ENCODE measurements at places on chromosomes 6 and 20.

DNA sequence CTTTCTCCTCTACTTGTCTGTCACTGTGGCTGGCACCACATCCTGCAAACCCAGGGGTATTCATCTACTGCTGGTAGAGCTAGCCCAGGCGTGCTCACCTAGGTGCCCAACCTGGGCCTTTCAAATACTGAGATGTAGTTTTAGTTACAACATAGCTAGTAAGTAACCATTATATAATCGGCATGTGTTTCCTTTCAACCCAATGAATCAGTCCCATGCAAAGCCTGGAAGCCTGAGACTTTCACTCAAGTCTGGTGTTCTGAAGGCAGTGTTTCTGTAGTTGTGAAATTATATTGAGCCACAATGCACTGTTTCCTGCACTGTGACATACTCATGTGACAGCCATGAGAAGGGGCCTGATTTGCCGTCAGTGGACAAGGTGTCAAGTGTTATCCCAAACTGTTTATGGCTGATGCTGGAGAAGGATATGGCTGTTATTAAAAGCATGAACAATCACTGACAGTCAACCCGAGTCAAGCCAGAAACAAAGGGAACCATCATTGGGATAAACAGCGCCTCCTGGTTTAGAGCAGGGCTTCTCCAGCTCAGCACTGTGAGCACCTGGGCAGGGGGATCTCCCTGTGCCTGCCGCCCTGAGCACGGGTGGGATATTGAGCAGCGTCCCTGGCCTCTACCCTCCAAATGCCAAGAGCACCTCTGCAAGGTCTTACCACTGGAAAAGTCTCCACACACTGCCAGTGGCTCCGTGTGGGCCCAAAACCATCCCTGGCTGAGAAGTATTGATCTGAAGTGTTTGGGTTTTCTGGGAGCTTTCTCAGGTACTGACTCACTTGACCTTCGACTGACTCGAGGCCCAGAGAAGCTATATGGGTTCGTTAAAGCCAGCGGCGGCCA lies 1.6 kb downstream of the PSMA7 start:
- no peak for DNase-seq

DNA sequence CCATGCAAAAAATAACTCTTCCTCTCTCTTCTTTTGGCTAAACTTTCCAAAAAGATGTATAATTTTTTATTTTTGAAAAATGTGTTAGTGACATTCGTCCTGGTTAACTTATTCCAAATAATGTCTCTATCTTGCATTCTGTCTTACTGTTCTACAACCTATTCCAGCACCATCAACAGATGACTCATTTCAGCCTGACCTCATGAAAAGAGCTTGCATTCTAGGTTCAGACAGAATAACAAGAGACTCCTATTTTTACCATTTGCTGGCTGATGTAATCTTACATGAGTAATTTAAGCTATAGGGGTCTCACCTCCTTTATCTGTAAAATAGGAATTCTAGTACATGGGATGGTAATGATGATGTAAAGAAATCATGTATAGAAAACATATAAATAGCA lies 109.0 kb downstream of the FUT9 start:
- DNase-seq, result no peak

DNA sequence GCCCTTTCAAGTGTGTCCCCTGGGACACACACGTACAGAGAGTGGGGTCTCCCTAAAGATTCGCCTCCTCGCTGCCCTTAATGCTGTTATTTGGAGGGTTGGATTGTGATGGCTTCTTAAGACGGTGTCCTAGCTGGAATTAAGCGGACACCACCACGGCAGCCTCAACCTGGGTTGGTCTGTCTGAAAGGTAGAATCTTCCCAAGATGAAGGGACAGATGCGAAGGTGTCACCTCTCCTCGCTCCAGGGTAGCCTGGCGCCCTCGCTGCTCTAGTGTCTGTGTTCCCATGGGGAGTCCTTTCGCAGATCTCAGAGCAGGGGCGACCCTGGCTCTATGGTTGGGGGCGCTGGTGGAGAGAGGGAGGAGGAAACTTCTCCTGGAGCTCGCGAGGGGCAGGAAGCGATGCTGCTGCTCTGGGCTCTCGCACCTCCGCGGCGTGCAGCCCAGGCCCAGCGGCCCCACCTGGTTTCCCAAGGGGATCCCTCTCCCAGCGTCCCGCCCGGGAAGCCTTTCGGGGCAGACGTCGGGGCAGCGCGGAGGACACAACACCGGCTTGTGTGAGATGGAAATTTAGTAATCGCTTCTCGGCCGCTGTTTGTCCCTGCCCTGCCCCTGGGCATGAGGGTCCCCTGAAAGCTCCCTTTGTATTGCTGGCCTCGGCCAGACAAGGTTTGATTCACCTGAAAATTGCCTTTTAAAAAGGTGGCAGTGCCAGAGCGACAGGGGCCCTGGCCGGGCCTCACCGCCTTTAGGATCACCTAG lies 1.7 kb downstream of the RSPO3 start:
- DNase-seq, result peak; percentile 4

DNA sequence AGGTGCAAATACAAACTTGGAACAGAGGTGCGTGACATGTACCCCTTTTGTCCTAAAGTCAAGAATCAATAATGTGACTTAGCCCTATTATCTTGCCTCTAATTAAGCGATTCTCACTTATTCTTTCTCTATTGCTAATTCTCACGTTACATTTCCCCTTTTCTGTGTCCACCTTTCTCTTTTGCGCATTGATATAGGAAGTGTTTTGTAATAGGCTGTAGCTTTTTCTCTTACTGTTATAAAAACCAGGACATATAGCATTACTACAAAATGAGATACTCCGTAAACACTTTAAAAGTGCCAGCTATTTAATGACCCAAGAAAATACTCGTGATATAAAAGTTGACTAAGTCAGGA lies 669 bp upstream of the TMEM30A start:
- DNase-seq, result no peak

- no peak for DNase-seq
Observed at GRCh38 chr20:1955217-1955616, 38.6 kb downstream of the PDYN start.

GRCh38 chr6:107418118-107418517 lies 41.2 kb downstream of the PDSS2 start:
- DNase-seq, result no peak

DNA sequence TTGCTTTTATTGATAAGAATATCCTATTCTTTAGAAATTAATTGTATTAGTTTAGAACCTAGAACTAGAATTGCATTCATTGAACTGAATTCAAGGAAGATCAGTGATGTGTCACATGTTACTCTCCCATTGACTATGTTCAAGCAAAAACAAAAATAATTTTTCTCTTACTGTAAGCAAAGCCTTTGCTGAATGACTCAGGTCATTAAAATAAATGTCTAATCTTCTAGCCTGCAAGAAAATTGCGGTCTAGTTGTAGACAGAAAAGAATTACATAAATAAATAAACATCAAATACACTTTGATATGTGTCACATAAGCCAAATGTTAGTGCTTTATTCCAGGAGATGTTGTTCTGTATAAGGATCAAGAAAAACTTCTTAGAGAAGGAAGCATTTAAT lies 387.9 kb downstream of the ADGRB3 start:
- no peak for DNase-seq

- peak; percentile 94 for DNase-seq
Observed at GRCh38 chr6:52929321-52930164, 20.0 kb upstream of the GSTA3 start.

DNA sequence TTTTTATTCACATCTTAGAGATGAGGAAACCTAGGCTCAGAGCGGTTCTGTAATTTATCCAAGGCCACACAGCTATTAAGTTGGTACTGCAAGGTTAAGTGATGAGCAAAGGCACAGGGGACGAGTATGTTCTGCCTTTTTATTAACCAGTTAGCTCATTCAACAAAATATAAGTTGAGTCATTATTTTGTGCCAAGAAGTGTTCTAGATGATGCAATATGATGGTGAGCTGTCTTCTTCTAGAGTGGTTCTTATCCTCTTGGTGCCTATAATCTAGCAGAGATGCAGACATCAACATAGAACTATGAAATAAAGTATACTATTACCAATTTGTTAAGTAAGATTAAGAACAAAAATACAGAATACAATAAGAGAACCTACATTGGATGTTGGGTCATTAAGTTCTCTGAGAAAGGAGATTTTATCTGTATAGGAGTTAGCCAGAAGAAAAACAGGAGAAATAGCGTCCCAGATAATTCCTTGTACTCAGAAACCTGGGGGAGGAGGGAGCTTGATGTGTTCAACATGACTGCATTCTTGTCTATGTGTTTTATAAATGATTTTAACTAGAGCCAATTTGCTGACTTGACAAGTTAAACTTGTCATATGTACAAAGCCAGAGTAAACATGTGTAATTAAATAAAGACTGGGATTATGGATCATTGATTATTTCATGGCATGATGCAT lies 122.3 kb downstream of the TBXT start:
- no peak for DNase-seq

DNA sequence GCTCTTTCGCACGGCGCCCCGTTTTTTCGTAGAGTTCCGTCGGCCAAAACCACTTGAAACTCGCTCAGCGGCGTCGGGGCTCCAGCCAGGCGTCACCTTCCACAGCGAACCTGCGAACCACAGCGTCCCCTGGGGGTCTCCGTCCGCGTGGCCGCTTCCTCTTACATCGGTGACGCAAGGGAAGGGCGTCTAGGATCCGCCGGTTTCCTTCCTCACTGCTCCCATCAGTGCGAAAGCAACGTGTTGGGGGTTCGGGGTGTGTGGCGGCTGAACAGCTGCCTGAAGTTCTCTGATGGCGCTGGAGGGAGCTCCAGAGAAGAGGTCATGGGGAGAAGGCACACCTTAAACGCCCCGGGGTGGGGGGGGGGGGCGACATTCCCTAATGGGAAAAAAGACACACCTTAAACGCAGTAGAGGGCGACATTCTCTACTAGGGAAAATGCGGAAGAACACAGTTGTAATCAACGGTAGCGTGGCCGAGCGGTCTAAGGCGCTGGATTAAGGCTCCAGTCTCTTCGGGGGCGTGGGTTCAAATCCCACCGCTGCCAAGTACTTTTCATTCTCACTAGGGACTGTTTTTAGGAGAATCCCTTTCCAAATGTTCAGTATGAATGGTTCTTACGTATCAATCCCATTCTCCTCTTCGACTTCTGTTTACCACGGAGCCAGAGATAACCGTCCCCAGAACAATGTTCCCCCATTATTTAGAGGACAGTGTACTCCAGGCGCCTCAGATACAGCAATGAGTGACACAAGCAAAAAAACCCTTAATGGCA lies 16.4 kb downstream of the ZNF311 start:
- no peak for DNase-seq

GRCh38 chr6:33592595-33593413 lies 12.7 kb upstream of the BAK1 start:
- DNase-seq, result no peak

DNA sequence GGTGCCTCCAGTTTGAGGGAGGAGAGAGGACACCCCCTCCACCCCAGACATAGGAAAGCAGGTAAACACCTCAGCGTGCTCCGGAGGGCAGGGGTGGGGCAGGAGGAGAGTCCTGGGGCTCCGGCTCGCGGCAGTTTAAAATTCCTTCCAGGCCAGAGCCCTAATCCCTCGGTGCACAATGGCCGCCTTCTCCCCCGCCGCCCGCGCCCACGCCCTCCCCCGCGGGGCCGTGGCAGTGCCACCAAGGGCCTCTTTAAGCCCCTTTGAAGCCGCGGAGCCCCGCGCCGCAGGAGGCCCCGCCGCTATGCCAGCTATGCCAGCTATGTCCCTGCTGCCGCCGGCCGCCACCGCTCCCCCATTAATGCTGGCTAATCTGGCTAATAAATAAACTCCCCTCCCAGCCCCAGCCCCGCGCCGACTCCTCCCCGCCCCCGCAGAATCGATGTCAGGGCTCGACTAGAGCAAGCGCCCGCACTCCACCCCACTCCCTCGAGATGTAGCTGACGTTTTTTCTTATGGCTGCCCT lies 125.1 kb downstream of the MRPL14 start:
- DNase-seq, result no peak

- no peak for DNase-seq
Observed at GRCh38 chr20:64069614-64070243, 6.7 kb downstream of the TCEA2 start.

DNA sequence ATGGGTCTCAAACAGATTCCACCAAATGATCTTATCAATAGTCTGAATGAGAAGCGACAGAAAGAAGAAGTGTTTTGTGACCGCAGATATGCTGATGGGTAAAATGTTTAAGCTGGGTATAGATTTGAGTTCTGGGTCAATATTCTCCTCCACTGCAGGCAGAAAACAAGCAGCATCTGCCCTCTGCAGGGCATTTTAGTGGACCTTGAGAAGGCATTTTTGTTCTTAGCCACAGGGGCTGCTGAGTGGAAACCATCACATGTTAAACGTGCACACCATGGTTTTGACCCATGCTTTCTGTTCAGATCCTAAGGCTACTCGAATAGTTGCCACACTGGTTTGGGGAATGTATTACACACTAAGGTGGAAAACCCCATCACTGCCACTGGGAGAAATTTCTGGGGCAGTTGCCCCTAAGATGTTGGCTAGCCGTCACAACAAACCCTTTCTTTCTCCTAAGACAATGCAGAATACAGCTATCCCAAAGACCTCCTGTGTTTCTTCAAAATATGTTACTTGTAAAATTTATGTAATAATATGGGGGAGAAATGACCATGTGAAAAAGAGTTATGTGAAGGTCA lies 5.5 kb downstream of the POU3F2 start:
- DNase-seq, result peak; percentile 43

DNA sequence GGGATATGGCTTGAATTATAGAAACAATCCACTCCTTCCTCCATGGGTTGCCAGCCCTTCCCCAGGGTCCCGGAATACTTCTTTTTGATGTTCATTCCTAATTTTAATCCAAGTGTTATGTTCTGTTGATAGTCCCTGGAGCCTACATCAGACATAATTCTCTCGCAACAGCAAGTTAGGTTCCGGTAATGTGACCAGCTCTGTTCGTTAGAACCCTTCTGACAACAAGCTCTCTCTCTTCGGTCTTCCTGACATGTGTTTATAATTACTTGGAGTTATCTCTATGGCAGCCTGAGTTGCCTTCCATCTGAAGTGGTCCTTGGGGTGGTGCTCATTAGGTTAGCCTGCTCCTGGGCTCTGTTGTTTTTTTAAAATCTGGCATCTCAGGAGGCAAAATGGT lies 506.9 kb upstream of the JARID2 start:
- no peak for DNase-seq

DNA sequence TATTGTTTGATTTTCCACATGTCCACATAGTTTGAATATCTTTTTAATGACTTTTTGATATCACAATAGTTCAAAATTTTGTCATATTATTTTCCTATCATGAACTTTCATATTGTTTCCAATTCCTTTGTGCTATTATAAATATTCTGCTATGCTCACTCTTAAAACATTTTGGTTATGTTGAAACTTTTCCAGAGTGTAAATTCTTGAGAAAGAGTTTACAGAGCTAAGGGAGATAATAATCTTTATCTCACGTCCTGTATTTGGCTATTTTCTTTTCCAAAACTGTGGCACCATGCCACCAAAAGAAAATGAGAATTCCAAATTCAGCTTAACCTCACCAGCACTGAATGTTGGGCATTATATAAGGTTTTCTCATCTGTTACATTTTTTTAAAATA lies 210.9 kb downstream of the TFAP2B start:
- no peak for DNase-seq
